Caki2 (cell line): ENCODE measurements at places on chromosomes 1 and 21. TPM values are rescaled to one million over a fixed set of nuclear protein-coding genes. Genes with fewer than 3 reads are reported as not detected.

Gene KCNN3
- not detected in 2 replicates for total RNA-seq

Gene ZYG11B
- 6.6 and 14.7 TPM in 2 replicates for total RNA-seq

Gene HTR6
- not detected in 2 replicates for total RNA-seq

Gene KRTAP12-2
- not detected in 2 replicates for total RNA-seq

Gene MEX3A
- total RNA-seq, result 0.64 and 2.0 TPM in 2 replicates

Gene WNT4
- 0.20 TPM in 1 of 2 replicates, not detected in the other for total RNA-seq

Gene SPATA17
- 5.0 and 17.2 TPM in 2 replicates for total RNA-seq

Gene AUNIP
- 11.5 and 13.1 TPM in 2 replicates for total RNA-seq

Gene VWA1
- total RNA-seq, result 37.5 and 47.0 TPM in 2 replicates

Gene KRTAP7-1
- total RNA-seq, result not detected in 2 replicates

Gene KCNJ15
- total RNA-seq, result not detected in 2 replicates

Gene PKNOX1
- total RNA-seq, result 25.2 and 41.5 TPM in 2 replicates

Gene GABRD
- total RNA-seq, result 0.74 TPM in 1 of 2 replicates, not detected in the other

Gene TMEM201
- total RNA-seq, result 8.1 and 9.4 TPM in 2 replicates

Gene UROD
- 72.7 and 112 TPM in 2 replicates for total RNA-seq

Gene FABP3
- not detected in 2 replicates for total RNA-seq

Gene MSH4
- total RNA-seq, result not detected in 2 replicates

Gene CCT8
- total RNA-seq, result 213 and 246 TPM in 2 replicates

Gene CHODL
- 0.26 TPM in 1 of 2 replicates, not detected in the other for total RNA-seq

Gene KRTAP11-1
- not detected in 2 replicates for total RNA-seq

Gene SERBP1
- total RNA-seq, result 185 and 196 TPM in 2 replicates

Gene SHISAL2A
- not detected in 2 replicates for total RNA-seq

Gene AKR7A3
- not detected in 2 replicates for total RNA-seq

Gene LCE1D
- not detected in 2 replicates for total RNA-seq

Gene PODN
- not detected in 2 replicates for total RNA-seq

Gene C1orf185
- total RNA-seq, result not detected in 2 replicates

Gene SMCP
- total RNA-seq, result not detected in 2 replicates
